Stomach (tissue), 19 donors: ENCODE measurements at places on chromosomes 11 and 22. TPM values are rescaled to one million over a fixed set of nuclear protein-coding genes. Genes with fewer than 3 reads are reported as not detected.

- DNase-seq = no peak
Observed at GRCh38 chr22:23473901-23474300, 106.2 kb downstream of the IGLL1 start.

GRCh38 chr11:73218830-73219215 is 742 bp downstream of the P2RY2 start:
- no peak for DNase-seq

OR52J3 gene
- not detected for total RNA-seq

DNA sequence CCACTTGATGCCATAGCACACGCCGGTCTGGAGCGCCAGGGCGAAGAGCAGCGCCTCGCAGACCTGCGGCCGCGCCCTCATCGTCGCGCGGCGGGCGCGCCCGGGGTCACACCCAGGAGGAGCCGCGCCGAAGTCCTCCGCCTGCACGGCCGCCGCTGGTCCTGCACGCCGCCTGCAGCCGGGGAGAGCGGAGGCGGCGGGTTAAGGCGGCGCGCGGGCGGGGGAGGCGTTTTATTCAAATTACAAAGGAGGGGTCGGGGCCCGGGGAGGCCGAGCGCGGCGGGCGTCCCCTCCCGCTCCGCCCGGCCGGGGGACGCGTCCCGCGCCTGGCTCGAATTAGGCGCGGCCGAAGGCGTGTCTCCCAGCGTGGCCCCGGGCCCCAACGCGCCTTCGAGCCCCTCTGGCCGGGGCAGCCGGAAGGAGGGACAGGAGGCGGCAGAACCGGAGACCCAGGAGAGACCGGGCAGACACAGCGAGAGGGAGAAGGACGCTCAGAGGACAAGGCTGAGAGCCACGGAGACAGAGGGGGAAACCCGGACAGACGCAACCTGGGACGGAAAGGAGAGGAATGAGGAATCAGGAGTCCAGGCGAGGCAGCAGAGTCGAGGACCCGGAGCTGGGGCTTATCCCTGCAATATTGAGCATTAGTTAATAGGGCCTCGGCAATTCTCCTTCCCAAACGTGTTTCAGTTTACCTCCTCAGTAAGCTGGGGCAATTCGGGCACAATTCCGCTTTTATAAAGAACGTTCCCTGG is at the start of gene WNT11:
Gene WNT11, minus strand, starts transcription at position 176 of the 755 bp plus-strand sequence. Its CDS starts 95 bp downstream, at position 81.
- peak; percentile 87 for DNase-seq

- peak; percentile 25 for DNase-seq
Observed at GRCh38 chr11:13889552-13890249, 72.8 kb upstream of the SPON1 start.

GRCh38 chr11:64842851-64843685 is 1.4 kb downstream of the CDC42BPG start:
- DNase-seq = peak; percentile 76

TNNT3 gene
- total RNA-seq = not detected

FERMT3 gene
- 11.9 TPM for total RNA-seq

DNA sequence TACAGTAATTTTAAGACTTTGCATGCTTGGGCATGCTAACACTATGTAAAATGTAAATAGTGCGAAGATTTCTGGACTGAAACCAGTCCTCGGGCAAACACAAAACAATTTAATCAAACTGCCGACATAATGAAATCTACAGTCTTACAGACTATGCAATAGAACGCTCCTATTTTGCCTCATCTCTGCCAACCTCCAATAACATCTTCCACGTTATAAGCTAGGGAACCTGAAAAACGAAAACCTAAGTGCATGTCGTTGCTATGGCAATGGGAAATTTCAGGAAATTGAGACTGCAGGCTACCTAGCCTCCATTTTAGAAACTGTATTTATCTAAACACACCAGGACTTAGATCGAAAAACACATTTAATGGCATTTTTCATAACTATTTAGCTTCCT is 1.1 kb downstream of the CSTF3 start:
- no peak for DNase-seq

- no peak for DNase-seq
Observed at GRCh38 chr11:58622344-58622743, at the start of gene CNTF. Gene CNTF (plus strand): TSS chr11:58622665. CDS start chr11:58622753, 88 bp downstream.

DNA sequence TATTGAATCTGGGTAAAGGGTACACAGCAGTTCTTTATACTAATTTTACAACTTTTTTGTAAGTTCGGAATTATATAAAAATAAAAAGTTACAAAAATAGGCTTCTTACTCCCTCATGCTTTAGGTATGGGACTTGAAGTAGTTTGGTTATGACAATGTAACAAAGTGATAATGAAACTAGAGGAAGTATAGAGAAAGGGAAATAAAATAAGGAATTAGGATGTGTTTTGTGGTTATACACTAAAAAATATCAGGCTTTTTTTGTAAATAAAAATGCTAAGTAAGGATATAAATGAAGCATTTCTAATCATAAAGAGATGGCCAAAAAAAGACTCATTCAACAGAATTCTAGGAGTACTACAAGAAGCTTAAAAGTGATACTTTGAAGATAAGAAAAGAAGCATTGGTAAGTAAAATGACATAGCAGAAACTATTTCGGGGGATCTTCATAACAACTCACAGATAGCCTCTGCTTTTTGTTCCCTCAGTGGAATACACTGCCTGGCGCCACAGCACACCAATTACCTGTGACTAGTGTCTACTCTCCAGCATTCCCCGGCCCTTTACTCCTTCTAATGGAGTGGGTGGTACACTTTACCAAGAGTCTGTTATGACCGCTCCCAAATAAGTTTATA is 322.7 kb upstream of the PITPNB start:
- DNase-seq = no peak

- no peak for DNase-seq
Observed at GRCh38 chr22:45616432-45616831, 55.2 kb upstream of the ATXN10 start.

DNA sequence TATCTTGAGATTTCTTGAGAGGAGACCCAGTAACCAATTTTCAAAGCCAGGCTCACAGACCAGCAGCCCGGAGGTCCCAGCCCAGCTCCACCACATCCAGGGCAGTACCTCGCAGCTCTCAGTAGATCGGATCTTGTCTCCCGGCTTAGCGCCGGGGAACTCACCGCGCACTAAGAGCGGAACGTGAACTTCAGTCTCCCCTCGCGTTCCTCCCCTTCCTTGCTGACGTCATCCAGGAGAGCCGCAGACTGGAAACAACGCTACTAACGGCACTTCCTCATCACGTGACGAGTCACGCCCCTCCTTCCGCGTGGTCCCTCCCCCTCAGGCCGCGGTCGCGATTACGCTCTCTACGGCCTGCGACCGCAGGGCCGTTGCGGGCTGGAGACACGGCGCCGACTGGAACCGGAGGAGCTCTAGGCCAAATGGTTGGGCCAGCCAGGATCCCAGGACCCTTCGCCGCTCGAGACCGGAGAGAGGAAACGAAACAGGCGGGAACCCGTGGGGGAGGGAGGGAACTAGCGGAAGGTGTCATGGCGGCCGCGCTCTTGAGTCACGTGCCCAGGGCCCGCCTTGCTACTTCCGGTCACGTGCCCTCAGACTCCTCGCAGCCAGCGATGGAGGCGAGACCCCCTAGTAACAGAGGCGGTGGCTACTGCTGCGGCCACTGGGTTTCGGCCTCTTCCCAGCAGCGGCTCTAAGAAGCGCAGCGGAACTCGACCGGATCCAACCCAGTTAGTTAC is at the start of the genes GTF2H1 and HPS5:
Gene GTF2H1, plus strand, starts transcription at position 599 of the 743 bp plus-strand sequence. CDS start 10,508 bp downstream, outside the sequence.
Gene HPS5, minus strand, starts transcription at position 172 of the 743 bp plus-strand sequence. CDS start 4,282 bp downstream, outside the sequence.
- peak; percentile 96 for DNase-seq

DNA sequence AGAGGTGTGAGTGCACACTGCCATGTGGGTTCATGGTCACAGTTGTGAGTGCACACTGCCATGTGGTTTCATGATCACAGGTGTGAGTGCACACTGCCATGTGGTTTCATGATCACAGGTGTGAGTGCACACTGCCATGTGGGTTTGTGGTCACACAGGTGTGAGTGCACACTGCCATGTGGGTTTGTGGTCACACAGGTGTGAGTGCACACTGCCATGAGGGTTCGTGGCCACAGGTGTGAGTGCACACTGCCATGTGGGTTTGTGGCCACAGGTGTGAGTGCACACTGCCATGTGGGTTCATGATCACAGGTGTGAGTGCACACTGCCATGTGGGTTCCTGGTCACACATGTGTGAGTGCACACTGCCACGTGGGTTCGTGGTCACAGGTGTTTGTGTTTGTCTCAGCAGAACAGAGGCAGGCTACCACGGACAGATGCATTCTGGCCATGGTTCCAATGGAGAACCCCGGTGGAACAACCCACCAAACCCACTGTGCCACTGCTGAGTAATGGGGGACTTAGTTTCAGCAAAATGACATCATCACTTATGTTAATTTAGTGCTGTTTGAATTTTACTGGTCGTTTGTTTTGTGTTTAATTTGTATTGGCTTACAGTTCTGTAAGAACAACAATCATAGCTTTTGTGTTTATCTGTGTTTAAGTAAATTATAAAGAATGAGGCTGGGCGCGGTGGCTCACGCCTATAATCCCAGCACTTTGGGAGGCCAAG is 57.2 kb downstream of the RPS6KA4 start:
- DNase-seq = no peak

KIRREL3 gene
- 0.45 TPM for total RNA-seq

DNA sequence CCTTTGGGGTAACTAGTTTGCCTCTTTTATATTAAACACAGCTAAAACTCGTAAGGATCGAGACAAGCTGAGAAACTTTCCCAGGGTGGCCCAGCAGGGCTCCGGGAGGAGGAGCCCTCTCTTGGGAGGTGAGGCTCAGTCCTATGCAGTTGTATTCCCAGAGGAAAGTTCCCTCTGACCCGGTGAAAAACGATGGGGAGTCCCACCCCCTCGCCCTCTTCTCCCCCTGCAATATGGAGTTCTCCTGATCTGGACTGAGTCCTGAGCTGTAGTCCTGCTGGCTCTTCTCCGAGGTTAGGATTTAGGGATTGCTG is 1.3 kb downstream of the NTM start:
- no peak for DNase-seq

DNA sequence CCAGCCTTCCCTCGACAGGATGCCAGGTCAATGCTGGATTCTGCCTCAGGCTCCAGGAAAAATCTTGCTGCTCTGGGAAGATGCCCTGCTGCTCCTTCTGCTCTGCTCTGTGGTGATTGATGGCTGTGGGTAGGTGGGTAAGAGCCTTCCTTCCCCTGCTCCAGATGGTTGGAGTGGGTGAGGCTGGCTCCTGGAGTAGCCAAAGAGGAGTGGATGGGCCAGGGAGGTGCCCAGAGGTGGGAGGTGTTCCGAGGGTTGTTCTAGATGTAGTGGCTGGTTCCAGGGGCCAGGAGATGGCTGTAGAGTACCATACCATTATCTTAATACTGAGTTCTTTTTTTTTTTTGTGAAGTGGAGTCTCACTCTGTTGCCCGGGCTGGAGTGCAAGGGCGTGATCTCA is 99.6 kb upstream of the THY1 start:
- no peak for DNase-seq

- DNase-seq = peak; percentile 69
Observed at GRCh38 chr11:43969543-43969942, 27.1 kb downstream of the C11orf96 start.

GRCh38 chr11:14657841-14658240 is 14.2 kb downstream of the PDE3B start:
- no peak for DNase-seq

- no peak for DNase-seq
Observed at GRCh38 chr11:8239536-8240228, 24.0 kb downstream of the LMO1 start.

GRCh38 chr11:1876361-1877063 is 15.2 kb downstream of the PRR33 start:
- peak; percentile 88 for DNase-seq

DNA sequence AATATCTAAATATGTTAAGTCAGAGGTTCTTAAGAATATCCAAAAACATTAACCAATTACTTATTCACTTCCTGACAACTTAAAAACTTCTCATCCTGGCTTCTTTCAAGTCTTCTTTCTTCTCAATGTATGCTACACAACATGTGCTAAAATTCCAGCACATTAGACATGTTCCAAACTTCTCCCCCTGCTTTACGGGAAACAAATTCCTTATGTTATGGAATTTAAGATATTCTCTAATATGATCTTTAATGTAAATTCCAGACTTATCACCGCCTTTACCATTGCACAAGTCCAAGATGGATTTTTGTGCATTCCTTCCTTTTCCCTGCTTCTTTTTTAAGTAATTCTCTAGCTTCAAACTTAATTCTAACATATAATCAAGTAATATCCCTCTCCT is 964.5 kb upstream of the CHORDC1 start:
- DNase-seq = no peak

TESMIN gene
- total RNA-seq = 16.3 TPM

GRCh38 chr11:94504689-94505293 is 7.5 kb upstream of the C11orf97 start:
- DNase-seq = no peak

MFRP gene
- total RNA-seq = not detected

GRCh38 chr11:86627776-86628455 is 44.5 kb downstream of the ME3 start:
- DNase-seq = no peak

- DNase-seq = no peak
Observed at GRCh38 chr11:126477535-126478305, 122.2 kb downstream of the ST3GAL4 start.

MN1 gene
- total RNA-seq = 3.1 TPM

GRCh38 chr11:130813196-130813595 is 103.1 kb downstream of the SNX19 start:
- no peak for DNase-seq

DNA sequence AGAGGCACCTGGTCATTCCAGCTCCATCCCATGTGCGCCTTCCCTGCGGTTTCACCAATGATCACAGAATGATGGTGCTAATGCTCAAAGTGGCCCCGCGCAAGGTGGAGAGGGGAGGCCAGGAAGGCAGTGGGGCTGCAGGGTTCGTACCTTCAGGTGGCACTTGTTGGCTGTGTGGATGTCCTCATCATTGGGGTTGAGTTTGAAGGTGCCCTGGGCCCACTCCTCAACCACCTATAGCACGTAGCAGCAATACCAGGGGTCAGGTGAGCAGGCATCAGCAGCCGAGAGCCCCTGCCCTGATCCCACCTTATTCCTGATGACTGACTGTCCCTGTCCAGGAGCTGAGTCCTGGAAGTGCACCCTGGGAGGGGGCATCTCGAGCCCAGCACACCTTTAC is 20.6 kb upstream of the DRICH1 start:
- no peak for DNase-seq

- DNase-seq = no peak
Observed at GRCh38 chr22:24463071-24463760, 31.9 kb upstream of the UPB1 start.

DNA sequence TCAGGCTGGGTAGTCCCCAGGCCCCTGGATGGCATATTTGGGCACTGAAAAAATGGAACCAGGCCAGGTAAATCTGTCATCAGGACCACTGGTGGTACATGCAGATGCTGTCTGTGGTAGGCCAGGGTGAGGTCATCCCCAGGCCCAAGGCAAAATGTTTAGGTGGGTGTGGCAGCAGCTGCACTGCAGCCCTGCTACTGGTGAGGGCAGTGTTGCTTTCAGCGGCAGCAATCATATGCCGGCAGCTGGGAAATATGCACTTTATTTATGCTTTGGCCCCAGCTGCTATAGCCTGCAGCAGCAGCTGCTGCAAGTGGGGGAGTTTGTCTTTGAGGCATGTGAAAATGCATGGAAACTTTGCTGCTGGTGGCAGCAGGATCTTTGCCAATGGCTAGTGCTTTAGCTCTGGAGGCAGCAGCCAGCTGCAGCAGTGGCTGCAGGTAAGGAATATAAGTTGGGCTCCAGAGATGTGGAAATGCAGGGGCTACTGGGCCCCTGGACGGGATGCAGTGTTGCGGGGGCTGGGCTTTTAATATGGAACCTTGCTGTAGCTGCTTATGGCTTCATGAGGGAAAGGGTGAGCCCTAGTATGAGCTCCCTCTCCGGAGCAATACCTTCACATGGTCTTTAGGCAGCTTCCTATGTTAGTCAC is 365.7 kb upstream of the CADM1 start:
- no peak for DNase-seq

DCDC1 gene
- total RNA-seq = not detected

SLCO2B1 gene
- total RNA-seq = 9.4 TPM
